MCF 10A (cell line): ENCODE measurements at places on chromosomes 13 and 19. TPM values are rescaled to one million over a fixed set of nuclear protein-coding genes. Genes with fewer than 3 reads are reported as not detected.

- no peaks in the 10 kb centered on the region for H3K4me1 ChIP-seq
- H3K27ac ChIP-seq = no peak overlapping the region
- no peaks in the 10 kb centered on the region for H3K27me3 ChIP-seq
Observed at GRCh38 chr19:18091217-18091608, 4.5 kb upstream of the IL12RB1 start.

The LGI4 gene
- total RNA-seq = 0.91 TPM in 1 of 2 replicates, not detected in the other

The FGF21 gene
- total RNA-seq = 0.49 and 0.93 TPM in 2 replicates

GRCh38 chr19:48644839-48645619 lies 958 bp downstream of the CA11 start:
- H3K36me3 ChIP-seq = no peaks in the 10 kb centered on the region
- peaks cover 24% of the 10 kb centered on the region for H3K4me1 ChIP-seq
- DNase-seq = peak; percentile 59
- H3K27me3 ChIP-seq = peaks cover 10% of the 10 kb centered on the region

The ZNF358 gene
- total RNA-seq = 16.9 and 17.7 TPM in 2 replicates

- H3K4me3 ChIP-seq = no peak overlapping the region
- H3K4me1 ChIP-seq = no peaks in the 10 kb centered on the region
- H3K36me3 ChIP-seq = no peaks in the 10 kb centered on the region
- no peaks in the 10 kb centered on the region for H3K27me3 ChIP-seq
- no peak for DNase-seq
Observed at GRCh38 chr13:23637829-23638228, 67.6 kb downstream of the TNFRSF19 start.

The C19orf85 gene
- total RNA-seq = 0.23 and 0.32 TPM in 2 replicates

The CAMSAP3 gene
- 6.7 and 9.1 TPM in 2 replicates for total RNA-seq

The DCT gene
- total RNA-seq = 0.07 TPM in 1 of 2 replicates, not detected in the other

DNA sequence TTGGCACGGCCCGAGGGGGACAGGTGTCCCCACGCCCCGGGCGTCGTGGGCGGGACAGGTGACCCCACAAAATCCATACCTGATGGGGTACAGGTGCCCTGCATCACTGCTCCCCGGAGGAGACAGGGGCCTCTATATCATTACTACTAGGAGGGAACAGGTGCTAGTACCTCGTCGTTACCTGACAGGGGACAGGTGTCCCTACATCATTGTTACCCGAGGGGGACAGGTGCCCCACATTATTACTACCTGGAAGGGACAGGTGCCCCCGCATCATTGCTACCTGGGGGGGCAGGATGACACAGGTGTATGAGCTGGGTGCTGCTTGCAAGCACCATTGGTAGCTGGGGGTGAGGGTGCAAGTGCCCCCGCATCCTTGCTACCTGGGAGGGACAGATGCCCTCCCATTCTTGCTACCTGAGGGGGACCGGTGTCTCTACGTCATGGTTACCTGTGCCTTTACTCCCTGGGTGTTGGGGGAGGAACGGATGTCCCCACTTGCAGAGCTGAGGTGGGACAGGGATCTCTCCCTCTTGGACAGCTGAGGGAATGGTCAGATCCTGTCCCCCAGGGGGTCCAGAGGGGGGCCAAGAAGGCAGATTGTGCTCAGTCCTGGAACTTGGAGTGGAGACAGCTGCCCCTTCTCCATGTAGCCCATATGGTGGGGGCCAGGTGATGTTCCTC lies 620 bp downstream of the CRTC1 start:
- no peak for DNase-seq
- peak overlapping the region; percentile 87 for H3K27ac ChIP-seq
- peak overlapping the region; percentile 80 for H3K4me3 ChIP-seq
- H3K36me3 ChIP-seq = no peaks in the 10 kb centered on the region

DNA sequence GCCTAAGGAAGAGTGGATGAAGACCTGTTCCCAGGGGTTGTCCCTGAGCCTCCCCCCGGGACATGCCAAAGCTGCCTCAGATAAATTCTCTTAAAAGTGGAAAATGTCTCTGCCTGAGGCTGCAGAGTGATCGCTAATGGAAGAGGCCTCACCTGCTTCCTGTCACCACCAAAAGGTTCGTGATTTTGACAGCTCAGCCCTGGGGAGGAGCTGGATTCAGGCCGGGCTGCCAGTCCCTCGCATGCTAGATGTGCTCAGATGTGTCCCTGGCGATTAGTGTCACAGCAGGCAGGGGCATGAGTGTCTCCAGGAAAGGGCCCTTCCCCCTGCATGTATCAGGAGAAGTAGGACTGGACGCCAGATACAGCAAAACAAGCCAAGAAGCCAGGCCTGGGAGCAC lies 626.5 kb downstream of the UQCRFS1 start:
- no peak for DNase-seq
- H3K27ac ChIP-seq = no peak overlapping the region

DNA sequence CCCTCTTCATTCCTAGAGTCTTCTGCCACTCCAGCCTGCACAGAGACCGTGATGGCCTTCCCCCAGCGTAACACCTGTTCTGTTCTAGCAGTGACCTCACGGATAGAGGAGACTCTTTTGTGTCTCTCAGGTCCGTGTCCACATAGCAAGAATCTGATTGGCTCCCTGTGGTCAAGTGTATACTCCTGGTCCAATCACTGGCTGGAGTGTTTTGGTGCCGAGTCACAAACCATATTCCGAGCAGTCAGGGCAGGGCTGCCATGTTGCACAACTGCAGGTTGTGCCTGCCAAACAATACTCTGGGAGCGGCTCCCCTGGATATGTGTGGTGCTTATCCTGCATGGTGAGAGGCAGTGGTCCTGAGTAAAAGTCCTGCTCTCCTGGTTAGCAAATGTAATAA lies 402.4 kb downstream of the KCNRG start:
- no peak overlapping the region for H3K4me3 ChIP-seq
- no peaks in the 10 kb centered on the region for H3K27me3 ChIP-seq
- H3K36me3 ChIP-seq = peaks cover 4% of the 10 kb centered on the region
- DNase-seq = peak; percentile 53
- peaks cover 16% of the 10 kb centered on the region for H3K4me1 ChIP-seq

DNA sequence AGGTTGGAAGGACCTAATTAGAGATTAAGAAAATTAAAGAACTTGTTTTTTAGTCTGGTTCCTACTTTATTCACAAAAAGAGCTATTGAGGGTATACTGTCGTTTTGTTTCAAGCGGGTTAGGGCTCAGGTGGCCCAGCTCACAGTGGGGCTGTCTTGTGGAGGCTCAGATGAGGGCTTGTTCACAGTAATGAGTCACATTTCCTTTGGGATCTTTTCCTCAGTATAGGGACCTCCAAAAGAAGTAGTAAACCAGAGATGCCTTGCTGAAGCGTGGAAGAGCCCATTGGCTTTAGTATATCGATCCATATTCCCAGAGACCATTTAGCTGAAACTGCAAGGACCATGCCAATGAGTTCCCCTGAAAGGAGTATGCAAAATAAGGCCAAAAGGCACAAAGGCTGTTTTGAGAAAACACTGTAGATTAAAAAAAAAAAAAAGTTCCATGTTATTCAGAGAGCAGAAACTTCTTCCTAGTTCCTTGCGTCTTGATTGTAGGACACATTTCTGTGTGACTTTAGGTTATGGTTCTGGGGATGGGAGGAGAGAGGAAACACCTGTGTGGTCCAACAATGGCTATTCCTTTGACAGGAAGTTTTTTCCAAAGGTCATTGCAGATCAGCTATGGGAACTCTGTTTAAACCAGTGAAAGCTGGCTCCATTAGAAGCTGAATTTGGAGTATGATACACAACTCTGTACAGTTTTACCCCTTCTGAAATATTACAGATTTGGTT lies 32.8 kb upstream of the GPI start:
- H3K36me3 ChIP-seq = peaks cover 65% of the 10 kb centered on the region
- no peaks in the 10 kb centered on the region for H3K4me1 ChIP-seq
- H3K27ac ChIP-seq = no peak overlapping the region
- no peak for DNase-seq

DNA sequence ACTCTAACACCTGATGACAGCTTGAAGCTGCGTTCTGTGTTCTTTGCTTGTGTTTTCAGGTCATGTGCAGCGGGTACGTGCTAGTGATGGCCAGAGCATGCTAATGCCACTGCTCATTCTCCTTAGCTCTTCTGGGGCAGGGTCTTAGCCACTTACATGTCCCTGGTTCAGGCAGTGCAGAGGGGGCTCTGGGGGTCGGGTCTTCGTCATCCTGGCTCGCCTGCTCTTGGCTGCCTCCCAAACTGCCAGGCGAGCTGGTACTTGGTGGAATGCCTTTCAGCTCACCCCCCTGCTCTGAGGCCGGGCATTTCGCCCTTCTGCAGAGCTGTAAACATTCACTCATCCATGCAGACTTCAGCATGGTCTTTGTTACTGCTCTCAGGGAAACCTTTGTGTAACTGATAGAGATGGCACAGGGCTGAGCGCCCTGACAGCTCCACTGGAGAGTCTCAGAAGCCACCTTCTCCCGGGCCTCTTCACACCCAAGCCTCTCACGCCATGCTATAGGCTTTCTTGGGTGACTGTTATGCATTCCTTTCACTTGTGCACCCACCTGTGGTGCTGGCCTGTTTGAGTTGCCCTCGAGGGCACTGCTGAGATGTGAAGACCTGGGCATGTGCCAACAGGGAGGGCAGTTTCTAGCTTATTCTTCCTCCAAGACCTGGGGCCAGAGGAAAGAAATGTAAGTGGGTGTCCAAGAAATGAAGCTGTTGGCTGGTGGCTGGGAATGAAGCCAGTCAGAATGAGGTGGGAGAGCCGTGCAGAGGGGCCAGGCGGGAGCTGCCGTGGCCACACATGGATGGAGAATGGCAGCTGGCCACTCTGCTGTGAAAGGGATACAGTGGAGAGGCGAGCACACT lies 24.4 kb downstream of the FAM124A start:
- no peak for DNase-seq

GRCh38 chr13:63455938-63456337 lies 2040.3 kb upstream of the PCDH20 start:
- no peaks in the 10 kb centered on the region for H3K36me3 ChIP-seq
- H3K4me1 ChIP-seq = no peaks in the 10 kb centered on the region
- H3K27ac ChIP-seq = no peak overlapping the region
- H3K4me3 ChIP-seq = no peak overlapping the region
- H3K27me3 ChIP-seq = no peaks in the 10 kb centered on the region
- DNase-seq = no peak

DNA sequence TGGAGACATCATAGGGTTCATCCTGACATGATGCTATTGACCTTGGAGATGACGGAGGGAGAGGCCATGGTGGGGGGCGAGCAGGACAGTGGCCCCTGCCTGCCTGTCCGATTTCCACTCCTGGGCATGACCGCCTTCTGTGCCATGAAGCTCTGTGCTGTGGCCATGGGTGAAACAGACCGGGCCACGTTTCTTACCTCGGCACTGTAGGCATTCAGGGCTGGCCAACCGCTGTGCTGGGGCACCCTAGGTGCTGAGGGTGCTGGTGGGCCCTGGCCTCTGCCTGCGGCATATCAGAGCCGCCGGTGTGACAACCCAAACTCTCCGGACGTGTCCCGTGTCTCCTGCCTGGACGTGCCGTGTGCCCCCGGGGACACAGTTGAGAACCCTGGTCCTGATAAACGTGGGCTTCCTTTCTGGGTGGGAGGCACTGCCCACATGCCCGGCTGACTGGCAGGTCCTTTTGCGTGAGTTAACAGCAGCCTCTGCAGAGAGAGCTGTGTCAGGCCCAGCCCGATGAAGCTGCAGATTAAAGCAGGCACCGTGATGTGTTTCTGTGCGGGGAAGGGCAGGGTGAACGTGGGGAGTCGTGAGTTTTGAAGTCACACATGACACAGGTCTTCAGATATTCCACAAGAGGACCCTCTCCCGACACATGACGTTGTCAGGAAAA lies 46.5 kb downstream of the TMEM255B start:
- H3K27me3 ChIP-seq = no peaks in the 10 kb centered on the region
- H3K4me1 ChIP-seq = no peaks in the 10 kb centered on the region
- DNase-seq = no peak
- no peaks in the 10 kb centered on the region for H3K36me3 ChIP-seq
- H3K4me3 ChIP-seq = no peak overlapping the region

GRCh38 chr19:30873003-30873402 lies 476.2 kb downstream of the TSHZ3 start:
- H3K27me3 ChIP-seq = no peaks in the 10 kb centered on the region
- no peak for DNase-seq
- no peak overlapping the region for H3K4me3 ChIP-seq
- no peaks in the 10 kb centered on the region for H3K36me3 ChIP-seq

DNA sequence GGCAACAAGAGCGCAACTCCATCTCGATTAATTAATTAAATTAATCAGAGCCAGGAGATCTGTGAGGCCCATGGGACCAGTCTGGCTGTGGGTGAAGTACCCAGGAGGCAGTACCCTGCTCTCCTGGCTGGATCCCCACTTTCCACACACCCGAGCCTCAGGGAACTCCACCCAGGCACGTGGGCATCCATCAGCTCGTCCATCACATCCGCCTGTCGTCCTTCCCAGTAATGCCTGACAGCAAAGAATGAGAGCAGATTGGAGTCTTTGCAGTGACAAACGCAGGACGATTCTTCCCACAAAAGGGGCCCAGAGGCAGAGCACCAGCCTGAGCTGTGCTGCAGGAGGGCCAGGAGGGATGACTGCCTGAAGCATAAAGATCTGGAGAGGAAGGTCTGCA lies 35.8 kb downstream of the VSTM2B start:
- no peak overlapping the region for H3K4me3 ChIP-seq
- no peak overlapping the region for H3K27ac ChIP-seq
- no peak for DNase-seq
- no peaks in the 10 kb centered on the region for H3K36me3 ChIP-seq
- H3K27me3 ChIP-seq = no peaks in the 10 kb centered on the region
- no peaks in the 10 kb centered on the region for H3K4me1 ChIP-seq

GRCh38 chr13:113192279-113192678 lies 16.2 kb downstream of the PCID2 start:
- no peak overlapping the region for H3K27ac ChIP-seq
- H3K36me3 ChIP-seq = peaks cover 97% of the 10 kb centered on the region
- no peak for DNase-seq
- H3K4me3 ChIP-seq = no peak overlapping the region

The SELENOV gene
- not detected in 2 replicates for total RNA-seq

The ZIC5 gene
- total RNA-seq = not detected in 2 replicates

DNA sequence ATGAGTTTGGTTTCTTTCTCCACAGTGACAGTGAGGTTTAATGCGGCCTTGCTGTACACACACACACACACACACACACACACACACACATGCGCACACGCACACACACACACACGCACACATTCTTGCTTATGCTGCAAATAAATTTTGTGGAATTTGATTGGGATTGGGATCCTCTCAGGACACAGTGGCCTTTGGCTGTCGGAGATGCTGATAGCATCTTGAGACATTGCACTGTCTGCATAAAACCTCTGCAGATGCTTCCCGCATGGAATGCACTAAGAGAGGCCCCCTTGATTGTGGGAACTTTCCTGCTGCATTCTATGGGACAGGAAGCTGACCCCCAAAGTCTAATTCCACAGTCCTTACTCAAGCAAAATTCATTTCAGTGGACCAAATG lies 145.6 kb downstream of the FLT1 start:
- no peak for DNase-seq
- no peak overlapping the region for H3K4me3 ChIP-seq
- no peaks in the 10 kb centered on the region for H3K4me1 ChIP-seq

- peaks cover 6% of the 10 kb centered on the region for H3K4me1 ChIP-seq
- H3K4me3 ChIP-seq = no peak overlapping the region
- H3K36me3 ChIP-seq = no peaks in the 10 kb centered on the region
Observed at GRCh38 chr13:113445791-113446487, 7.3 kb downstream of the ADPRHL1 start.

- peak; percentile 89 for DNase-seq
- peak overlapping the region; percentile 19 for H3K4me3 ChIP-seq
- H3K36me3 ChIP-seq = no peaks in the 10 kb centered on the region
Observed at GRCh38 chr19:46211201-46211881, 18.2 kb upstream of the IGFL1 start.
